Activated effector memory CD4-positive, alpha-beta T cell treated with anti-CD3 and anti-CD28 coated beads, Interleukin-2, amount 50 U/mL, for 16 hours (primary cell): ENCODE measurements at places on chromosomes 6 and 20.

DNA sequence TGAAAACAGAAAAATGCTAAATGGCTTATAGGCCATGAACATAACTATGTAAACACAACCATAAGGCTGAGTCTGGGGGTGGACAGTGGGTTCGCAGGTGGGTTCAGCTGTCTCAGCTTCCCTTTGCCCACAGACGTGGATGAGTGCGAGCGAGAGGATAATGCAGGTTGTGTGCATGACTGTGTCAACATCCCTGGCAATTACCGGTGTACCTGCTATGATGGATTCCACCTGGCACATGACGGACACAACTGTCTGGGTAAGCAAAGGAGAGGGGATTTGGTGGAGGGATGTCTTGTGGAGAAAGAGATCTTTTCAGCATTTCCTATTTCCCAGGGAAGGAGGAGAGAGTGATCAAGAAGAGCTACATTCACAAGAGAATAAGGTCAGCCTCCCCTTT is 14.7 kb downstream of the SCUBE3 start:
- no peak for DNase-seq

DNA sequence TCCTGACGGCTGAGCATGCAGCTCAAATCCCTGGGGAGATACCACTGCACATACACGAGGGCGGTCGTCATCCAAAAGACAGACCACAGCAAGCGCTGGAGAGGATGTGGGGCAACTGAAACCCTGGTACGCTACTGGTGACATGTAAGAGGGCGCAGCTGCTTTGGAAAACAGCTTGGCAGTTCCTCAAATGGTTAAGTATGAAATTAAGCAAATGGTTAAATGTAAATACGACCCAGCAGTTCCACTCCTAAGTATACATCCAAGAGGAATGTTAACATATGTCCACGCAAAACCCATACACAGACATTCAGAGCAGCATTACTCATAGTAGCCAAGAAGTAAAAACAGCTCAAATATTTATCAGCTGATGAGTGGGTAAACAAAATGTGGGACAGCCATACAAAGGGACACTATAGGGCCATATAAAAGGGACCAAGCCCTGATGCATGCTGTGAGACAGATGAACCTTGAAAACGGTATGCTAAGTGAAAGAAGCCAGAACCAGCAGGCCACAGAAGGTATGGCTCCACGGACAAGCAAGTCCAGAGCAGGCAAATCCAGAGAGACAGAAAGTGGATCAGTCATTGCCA is 38.5 kb downstream of the RIPOR3 start:
- no peak for DNase-seq

DNA sequence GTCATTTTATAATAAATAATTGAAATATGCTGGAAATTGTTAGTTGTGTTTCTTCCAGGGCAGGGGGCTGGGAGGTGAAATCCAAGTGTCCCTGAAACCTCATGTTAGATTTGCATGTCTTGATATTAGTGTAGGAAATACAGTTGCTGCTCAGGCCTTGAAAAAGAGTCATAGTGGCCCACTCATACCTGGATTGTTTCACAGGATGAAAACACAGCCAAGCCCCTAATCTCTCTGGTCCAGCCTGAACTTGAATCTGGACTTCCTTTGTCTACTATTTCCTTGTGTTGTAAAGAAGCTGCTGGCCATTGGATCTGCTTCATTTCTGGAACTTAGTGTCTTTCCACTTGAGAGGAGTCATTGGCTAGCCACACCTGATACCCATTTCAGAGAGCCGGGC is 108.8 kb upstream of the JARID2 start:
- DNase-seq: no peak

- no peak for DNase-seq
Measured at GRCh38 chr20:8706961-8707700, 361.8 kb upstream of the PLCB4 start.

GRCh38 chr6:163667372-163668060 is 253.0 kb downstream of the QKI start:
- DNase-seq: no peak

- DNase-seq: no peak
Measured at GRCh38 chr6:92706976-92707375, 712.4 kb downstream of the EPHA7 start.

- DNase-seq: no peak
Measured at GRCh38 chr6:126077810-126078776, 91.8 kb downstream of the TRMT11 start.
